ENCODE measurements at places on chromosomes 1 and 21.
A peak's percentile ranks its signal among the peaks of the same experiment; 100 is the strongest.

DNA sequence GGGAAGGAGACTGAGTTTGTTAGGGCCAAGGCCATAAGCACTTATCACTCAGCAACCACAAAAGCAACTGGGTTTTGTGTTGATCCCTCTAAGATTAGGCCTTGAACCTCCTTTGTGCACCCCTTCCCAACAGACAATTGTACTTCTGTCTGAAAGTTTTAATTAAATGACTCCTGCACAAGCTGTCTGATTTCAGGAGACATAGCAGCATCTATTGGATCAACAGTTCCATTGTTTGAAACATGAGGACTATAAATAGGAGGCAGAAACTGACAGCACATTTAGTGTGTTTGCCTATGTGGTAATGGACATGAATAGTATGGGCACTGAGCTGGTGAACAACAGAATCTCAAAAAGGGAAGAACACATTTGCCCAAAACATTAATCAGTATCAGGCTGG, 167.3 kb upstream of the KCNJ6 start:
- no peak for DNase-seq

DNA sequence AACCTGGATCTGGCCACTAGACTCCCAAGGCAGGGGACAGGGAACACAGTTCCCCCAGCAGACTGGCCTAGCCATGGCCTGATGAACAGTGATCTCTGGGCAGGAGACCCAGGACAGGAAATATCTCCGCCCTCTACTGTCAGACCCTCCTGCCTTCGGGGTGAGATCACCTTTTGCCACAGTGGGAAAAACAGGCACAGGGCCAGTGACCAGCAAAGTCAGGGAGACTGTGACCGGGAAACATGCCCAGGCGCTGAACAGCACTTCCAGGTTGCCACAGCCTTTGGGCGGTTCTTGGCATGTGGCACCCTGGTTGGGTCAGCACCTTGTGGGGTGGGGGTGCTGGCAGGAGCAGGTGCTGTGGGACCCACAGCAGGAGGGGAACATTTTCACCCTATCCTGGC, 8.9 kb upstream of the ZNF669 start:
- DNase-seq: no peak

GRCh38 chr1:156912861-156913808, 7.3 kb upstream of the LRRC71 start:
- DNase-seq: peak; percentile 94

- no peak for DNase-seq
Observed at GRCh38 chr1:150985179-150985825, 3.2 kb downstream of the ANXA9 start.

DNA sequence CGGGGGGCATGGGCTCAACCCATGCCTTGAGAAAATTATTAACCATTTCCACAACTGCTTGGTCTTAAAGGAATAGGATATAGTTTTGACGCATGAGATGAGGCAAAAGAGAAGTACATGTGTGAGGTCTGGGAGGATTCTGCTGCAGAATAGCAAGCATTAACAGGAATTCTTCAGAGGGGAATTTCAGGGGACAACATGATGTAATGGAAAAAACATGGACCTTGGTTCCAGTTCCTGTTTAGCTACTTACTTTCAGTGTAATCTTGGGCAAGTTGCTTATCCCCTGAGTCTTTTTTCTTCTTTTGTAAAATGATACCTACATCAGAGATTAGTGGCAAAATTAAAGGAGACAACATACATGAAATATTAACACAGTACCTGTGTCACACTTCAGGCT, 85.6 kb downstream of the PRRX1 start:
- no peak for DNase-seq

GRCh38 chr1:214584805-214585766, 17.9 kb upstream of the CENPF start:
- DNase-seq: no peak

GRCh38 chr1:92037400-92037799, 7.6 kb downstream of the EPHX4 start:
- no peak for DNase-seq

DNA sequence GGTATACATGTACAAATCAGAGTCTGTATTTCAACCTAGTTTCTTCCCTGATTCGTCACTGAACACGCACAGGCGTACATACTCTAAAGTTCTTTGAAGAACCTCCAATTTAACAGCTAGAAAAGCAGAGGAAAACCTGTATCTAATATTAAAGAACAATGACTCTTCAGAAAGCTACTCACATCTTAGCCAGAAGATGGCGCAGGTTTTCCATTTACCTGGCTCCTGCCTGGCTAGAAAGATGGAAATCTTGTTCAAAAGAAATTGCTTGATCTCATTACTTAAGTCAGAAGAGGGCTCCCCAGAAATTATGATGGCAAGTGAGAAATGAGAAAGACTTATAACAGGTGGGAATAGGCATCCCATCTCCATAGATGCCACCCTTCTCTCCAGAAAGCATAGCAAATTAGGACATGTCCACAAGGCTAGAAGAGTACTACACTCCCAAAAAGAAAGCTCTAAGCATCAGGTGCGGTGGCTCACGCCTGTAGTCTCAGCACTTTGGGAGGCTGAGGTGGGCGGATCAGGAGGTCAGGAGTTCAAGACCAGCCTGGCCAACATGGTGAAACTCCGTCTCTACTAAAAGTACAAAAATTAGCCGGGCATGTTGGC, 19.0 kb upstream of the L1TD1 start:
- peak; percentile 30 for DNase-seq

DNA sequence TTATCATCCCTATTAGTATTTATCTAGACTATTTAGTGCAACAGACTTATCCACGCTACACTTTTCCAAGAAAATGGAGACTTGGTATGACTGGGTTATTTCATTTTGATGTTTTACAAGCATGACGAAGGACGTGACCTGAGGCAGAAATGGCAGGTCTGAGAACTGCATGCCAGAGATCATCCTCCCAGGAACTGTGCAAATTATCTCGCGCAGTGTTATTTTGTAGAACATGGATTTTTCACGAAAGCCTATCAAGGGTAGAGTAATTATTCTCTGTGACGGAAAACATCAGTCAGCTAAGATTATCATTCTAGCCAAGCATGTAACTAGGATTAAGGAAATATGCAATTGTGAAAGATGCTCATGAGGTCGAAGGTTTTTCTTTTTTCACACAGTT, 361.5 kb upstream of the AJAP1 start:
- no peak for DNase-seq

DNA sequence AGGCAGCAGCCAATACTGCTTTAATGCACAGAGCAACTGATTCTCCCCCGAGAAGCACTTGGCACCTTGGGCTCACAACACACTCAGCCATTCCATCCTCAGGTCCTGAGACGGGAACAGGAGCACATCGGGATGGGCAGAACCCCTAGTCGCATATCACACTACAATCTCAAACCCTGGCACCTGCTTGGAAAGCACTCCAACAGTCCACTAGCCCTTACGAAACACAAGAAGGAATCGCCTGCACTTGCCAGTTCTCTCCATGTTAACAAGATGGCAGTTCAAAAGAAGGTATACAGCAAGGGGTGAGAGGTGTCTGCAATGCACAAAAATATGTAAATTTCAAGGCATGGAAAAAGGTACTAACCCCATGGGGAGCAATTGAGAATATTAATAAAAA, 21.4 kb downstream of the JAK1 start:
- no peak for DNase-seq

DNA sequence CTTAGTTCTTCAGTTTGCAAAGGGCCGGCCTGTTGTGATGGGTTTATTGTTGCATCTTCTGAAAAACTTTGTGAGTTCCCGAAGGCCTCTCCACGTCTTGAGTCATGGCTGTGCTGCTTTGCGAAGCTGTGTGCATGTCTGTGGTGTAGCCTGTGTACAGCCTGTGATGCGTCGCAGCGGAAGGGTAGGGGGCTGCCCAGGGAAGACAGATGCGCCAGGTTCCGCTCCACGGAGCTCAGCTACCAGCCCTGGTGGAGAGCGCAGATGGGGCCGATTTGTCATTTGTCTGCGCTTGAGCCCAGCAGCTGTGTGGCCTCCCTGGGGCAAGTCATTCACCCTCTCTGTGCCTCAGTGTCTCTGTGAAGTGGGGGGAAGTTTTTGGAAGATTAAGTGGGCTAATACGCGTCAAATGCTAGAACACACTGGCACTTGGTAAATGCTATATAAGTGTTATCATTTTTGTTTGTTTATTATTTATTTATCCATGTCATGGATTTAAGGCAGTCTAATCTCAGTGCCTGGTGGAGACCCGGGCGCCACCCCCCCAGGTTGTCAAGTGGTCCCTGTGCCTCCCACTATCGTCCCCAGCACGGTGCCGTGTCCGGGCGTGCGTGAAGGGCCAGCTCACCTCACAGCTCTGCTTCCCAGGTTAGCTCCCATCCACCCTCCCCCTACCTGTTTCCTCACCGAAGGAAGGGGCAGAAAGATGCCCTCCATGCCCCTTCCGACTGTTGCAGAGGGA, 8.4 kb downstream of the PDE9A start:
- DNase-seq: no peak

GRCh38 chr1:20371411-20371810, 80.7 kb downstream of the VWA5B1 start:
- no peak for DNase-seq

DNA sequence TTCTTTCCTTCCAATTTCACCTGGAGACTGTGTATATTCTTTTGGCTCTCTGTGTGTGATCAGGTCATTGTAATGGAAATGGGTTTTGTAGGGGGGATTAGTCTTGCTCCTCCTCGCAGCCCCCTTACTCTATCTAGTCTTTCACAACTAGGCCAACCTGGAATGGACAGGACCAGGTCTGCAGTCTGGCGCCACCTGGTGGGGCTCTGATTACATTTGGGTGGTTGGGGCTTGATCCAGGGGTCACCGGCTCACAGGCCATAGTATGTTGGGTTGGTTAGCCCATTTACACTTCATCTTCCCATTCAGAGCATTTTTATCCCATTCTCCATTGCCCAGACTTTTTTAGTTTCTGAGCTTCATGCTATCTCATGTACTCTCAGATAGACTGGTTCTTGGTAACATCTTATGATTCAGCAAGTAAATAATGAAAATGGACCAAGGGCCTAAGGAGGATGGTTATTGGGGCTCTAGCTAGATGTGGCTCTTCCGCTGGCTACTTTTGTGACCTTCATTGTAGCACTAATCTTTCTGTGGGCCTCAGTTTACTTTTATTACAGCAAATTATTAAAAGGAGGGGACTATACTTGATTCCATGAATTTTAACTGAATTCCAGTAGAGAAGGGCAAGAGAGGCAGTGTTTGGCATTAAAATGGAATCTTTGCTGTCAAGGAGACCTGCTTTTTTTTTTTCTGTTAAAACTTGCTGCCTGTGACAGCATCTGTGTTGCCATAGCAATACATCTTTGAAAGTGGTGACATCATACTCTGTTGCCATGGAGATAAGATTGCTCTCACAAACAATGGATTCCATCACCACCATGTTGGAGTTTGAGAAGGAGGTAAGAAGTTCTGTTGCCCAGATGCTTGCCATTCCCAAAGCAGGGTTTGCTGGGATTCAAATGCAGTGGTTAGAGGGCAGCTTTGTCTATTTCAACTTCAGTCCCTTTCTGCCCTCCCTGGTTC, 150.1 kb downstream of the PLXNA2 start:
- no peak for DNase-seq

Data from DMS79 (cell line).